ENCODE measurements at places on chromosomes 1 and 21.

- no peaks in the 10 kb centered on the region for H3K36me3 ChIP-seq
- peaks cover 8% of the 10 kb centered on the region for H3K27me3 ChIP-seq
- DNase-seq, result no peak
- H3K4me1 ChIP-seq, result peaks cover 2% of the 10 kb centered on the region
- no peak overlapping the region for H3K4me3 ChIP-seq
- no peak overlapping the region for H3K27ac ChIP-seq
These were observed 27.2 kb downstream of the RRAGC start for GRCh38 chr1:38832370-38832734.

DNA sequence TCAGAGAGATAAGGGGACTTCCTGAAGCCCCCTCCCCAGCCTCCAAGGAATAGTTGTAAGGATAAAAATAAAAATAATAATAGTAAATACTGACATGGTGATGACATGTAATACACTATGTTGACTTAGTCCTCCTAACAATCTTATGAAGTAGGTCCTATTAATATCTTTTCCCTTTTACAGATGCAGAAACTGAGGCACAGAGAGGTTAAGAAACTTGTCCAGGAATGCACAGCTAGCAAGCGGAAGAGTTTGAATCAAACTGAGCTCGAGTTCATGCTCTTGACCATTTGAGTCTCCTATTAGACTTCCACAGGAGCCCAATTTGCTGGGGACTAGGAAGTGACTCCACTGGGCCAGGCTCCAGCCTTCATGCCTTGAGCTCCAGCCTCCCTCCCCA is 194.8 kb downstream of the GRIK3 start:
- no peaks in the 10 kb centered on the region for H3K4me1 ChIP-seq
- peaks cover 11% of the 10 kb centered on the region for H3K27me3 ChIP-seq
- DNase-seq, result no peak
- no peaks in the 10 kb centered on the region for H3K36me3 ChIP-seq
- H3K4me3 ChIP-seq, result no peak overlapping the region

DNA sequence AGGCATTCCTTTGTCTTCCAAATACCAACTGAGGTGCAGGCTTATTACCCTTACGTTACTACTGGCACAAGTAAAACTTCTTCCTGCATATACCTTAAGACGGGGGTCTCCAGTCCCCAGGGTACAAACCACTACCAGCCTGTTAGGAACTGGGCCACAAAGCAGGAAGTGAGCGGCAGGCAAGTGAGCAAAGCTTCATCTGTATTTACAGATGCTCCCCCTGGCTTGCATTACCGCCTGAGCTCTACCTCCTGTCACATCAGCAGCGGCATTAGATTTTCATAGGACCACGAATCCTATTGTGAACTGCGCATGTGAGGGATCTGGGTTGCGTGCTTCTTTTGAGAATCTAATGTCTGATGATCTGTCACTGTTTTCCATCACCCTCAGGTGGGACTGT is 113.1 kb downstream of the SLC45A1 start:
- peak overlapping the region; percentile 67 for H3K27ac ChIP-seq
- H3K36me3 ChIP-seq, result peaks cover 2% of the 10 kb centered on the region

GRCh38 chr21:28099001-28099705 is 893.5 kb downstream of the LTN1 start:
- no peak overlapping the region for H3K27ac ChIP-seq
- no peak overlapping the region for H3K4me3 ChIP-seq
- H3K27me3 ChIP-seq, result no peaks in the 10 kb centered on the region
- no peaks in the 10 kb centered on the region for H3K4me1 ChIP-seq
- no peak for DNase-seq

DNA sequence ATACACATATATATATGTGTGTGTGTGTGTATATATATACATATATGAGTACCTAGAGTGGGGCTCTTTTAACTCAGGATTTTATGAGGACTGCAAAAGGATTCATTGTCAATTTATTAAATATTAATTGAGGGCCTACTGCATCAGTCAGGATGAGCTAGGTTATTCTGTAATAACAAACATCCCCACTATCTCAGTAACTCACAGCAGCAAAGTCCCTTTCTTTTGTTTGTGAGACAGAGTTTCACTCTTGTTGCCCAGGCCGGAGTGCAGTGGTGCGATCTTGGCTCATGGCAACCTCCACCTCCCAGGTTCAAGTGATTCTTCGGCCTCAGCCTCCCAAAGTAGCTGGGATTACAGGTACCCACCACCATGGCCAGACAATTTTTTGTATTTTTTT is 63.8 kb upstream of the FAM20B start:
- H3K4me1 ChIP-seq, result no peaks in the 10 kb centered on the region
- H3K36me3 ChIP-seq, result no peaks in the 10 kb centered on the region
- peaks cover 1% of the 10 kb centered on the region for H3K27me3 ChIP-seq
- DNase-seq, result no peak

- no peak for DNase-seq
- H3K27me3 ChIP-seq, result no peaks in the 10 kb centered on the region
- H3K36me3 ChIP-seq, result no peaks in the 10 kb centered on the region
- no peaks in the 10 kb centered on the region for H3K4me1 ChIP-seq
- no peak overlapping the region for H3K27ac ChIP-seq
These were observed 8.1 kb downstream of the ACOT11 start for GRCh38 chr1:54556110-54556509.

- no peak for DNase-seq
- H3K27me3 ChIP-seq, result no peaks in the 10 kb centered on the region
- peak overlapping the region; percentile 87 for H3K27ac ChIP-seq
- peaks cover 43% of the 10 kb centered on the region for H3K4me1 ChIP-seq
These were observed 37.8 kb upstream of the GBP5 start for GRCh38 chr1:89310505-89310904.

DNA sequence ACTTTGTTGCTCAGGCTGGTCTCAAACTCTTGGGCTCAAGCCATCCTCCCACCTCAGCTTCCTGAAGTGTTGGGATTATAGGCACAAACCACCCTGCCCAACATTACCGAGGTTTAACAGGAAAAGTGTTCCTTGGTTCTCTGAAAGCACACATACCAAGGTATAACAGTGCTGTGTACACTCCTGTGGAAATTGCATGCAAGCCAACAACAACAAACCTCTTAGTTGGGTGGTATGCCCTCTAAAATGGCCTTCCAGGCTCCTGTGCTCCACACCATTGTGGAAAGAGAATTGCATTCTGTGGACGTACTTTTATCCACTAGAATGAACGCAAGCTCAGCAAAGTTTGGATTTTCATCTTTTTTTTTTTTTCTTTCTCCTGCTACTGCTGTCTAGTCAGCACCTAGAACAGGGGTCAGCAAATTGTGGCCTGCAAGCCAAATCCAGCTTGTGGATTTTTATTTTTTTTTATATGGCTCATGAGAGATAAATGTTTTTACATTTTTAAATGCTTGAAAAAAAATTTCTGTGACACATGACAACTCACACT is 192.2 kb upstream of the TNR start:
- DNase-seq, result no peak
- peaks cover 50% of the 10 kb centered on the region for H3K36me3 ChIP-seq
- no peaks in the 10 kb centered on the region for H3K27me3 ChIP-seq

- peaks cover 14% of the 10 kb centered on the region for H3K4me1 ChIP-seq
- H3K27me3 ChIP-seq, result no peaks in the 10 kb centered on the region
- no peak overlapping the region for H3K27ac ChIP-seq
- H3K4me3 ChIP-seq, result no peak overlapping the region
- DNase-seq, result no peak
These were observed 160.5 kb downstream of the PLXNA2 start for GRCh38 chr1:208083715-208084085.

- H3K4me3 ChIP-seq, result no peak overlapping the region
- H3K4me1 ChIP-seq, result peaks cover 3% of the 10 kb centered on the region
- H3K27me3 ChIP-seq, result peaks cover 17% of the 10 kb centered on the region
- no peak overlapping the region for H3K27ac ChIP-seq
These were observed 6.9 kb downstream of the ANKRD35 start for GRCh38 chr1:145878724-145879123.

- H3K27me3 ChIP-seq, result no peaks in the 10 kb centered on the region
- no peak overlapping the region for H3K27ac ChIP-seq
- no peaks in the 10 kb centered on the region for H3K36me3 ChIP-seq
- DNase-seq, result no peak
- H3K4me3 ChIP-seq, result no peak overlapping the region
These were observed 8.6 kb downstream of the NECTIN4 start for GRCh38 chr1:161080441-161081405.

DNA sequence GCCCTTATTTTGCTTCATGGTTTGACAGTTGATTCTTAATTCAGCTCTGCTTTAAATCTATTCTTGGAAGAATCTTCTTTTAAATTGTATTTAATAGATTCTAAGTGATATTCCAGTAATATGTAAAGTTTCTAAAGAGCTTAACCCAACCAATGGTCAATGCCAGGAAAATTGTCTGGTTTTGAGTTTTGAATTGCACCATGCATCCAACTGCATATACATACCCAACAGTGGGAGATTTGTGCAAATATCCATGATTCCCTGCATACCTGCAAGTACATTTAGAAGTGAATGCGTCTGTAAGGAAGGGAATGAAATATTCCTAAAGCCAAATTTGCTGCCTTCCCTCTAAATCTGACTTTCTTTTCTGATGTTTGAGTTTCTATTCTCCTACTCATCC is 35.8 kb upstream of the C1orf105 start:
- no peaks in the 10 kb centered on the region for H3K27me3 ChIP-seq
- H3K36me3 ChIP-seq, result no peaks in the 10 kb centered on the region
- H3K27ac ChIP-seq, result no peak overlapping the region

GRCh38 chr1:118862755-118863154 is 125.4 kb downstream of the TBX15 start:
- no peaks in the 10 kb centered on the region for H3K27me3 ChIP-seq
- H3K4me1 ChIP-seq, result no peaks in the 10 kb centered on the region
- DNase-seq, result no peak
- no peak overlapping the region for H3K4me3 ChIP-seq
- no peak overlapping the region for H3K27ac ChIP-seq

DNA sequence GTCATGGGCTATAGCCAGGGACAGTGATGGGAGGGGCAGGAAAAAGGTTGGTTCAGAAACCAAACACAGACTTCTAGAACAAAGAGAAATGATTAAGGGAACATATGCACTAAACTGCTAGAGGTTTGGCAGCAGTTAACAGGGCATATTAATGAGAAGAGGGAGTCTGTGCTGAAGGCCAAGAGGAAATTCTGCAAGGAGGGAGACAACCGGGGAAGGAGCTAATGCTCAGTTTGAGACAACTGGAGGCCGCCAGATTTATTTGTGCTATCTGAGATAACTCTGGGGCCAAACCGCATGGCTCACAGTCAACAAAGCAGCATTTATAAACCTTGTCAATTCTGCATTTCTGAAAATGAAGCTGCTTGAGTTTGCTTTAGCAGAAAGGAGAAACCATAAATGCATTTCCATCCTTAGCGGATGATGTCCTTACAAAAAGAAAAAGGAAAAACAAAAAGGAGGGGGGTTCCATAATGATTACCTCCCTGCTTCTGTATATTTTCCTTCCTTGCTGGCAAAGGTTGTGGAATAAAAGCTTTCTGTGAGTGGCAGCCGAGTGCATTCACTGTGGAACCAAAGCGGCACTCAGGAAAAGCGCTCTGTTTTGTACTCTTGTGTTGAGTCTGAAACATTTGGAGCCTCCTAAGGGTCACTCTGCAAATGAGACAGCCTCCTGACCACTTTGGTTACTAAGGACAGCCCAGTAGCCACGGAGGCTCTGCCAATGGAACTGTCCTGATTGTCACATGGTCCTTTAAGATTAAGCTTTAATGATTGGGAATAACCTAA is 70.3 kb downstream of the SIM2 start:
- no peak overlapping the region for H3K27ac ChIP-seq

DNA sequence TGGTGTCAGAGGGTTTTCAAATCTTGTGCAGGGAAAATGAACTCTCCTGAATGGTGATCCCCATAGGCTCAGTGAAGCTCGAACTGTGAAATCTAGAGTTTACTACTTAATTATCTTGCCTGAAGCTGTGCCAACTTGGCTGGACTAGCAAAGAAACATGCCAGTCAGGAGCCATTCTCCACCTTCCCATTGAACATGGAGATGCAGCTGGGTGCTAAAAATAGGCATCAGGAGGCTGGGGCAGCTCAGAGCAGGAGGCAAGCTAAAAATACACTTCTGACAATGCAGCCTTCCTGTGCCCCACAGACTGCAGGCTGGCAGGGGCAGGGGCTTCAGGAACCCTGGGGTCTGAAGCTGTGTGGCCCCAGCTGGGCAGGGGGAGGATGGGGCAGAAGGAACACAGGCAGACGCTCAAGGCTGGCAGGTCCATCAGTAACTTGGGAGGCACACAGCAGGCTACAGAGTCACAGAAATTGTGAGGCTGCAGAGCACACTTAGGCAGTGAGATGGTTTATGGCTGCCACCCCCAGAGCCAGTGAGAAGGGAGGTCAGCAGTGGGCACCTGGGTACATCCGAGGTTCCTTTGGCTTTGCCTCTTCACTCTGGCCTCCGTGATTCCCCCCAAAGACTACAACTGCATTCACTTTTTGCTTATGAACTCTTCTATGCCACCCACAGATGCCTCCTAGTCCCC is 155.4 kb upstream of the KCND3 start:
- no peaks in the 10 kb centered on the region for H3K4me1 ChIP-seq
- no peak for DNase-seq
- no peak overlapping the region for H3K27ac ChIP-seq
- peaks cover 3% of the 10 kb centered on the region for H3K36me3 ChIP-seq

DNA sequence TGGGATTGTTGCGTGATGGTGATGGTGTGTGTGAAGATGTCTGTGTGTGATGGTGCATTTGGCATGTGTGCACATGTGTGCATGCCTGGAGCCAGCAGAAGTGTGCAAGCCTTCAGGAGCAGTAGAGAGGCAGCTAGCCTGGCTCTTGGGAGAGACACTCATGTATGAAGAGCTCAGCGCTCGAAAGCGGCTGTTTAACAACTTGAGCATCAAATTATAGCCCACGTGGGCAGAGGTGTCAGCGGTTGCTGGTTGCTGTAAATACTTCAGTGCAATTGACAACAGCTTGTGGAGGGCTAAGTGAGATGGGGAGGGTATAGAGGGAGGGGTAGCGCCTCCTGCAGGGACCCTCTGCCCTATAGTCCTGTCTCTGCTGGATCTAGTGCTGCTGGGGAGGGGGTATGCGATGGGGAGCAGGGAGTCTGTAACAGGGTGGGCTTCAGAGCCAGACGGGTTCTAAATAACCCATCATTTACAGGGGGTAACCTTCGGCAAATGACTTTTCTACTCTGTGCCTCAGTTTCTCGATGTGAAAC is 21.5 kb downstream of the FOXD2 start:
- DNase-seq, result no peak
- H3K4me3 ChIP-seq, result no peak overlapping the region
- no peaks in the 10 kb centered on the region for H3K36me3 ChIP-seq
- peaks cover 68% of the 10 kb centered on the region for H3K27me3 ChIP-seq
